ENCODE measurements at places on chromosomes 13 and 19.

DNA sequence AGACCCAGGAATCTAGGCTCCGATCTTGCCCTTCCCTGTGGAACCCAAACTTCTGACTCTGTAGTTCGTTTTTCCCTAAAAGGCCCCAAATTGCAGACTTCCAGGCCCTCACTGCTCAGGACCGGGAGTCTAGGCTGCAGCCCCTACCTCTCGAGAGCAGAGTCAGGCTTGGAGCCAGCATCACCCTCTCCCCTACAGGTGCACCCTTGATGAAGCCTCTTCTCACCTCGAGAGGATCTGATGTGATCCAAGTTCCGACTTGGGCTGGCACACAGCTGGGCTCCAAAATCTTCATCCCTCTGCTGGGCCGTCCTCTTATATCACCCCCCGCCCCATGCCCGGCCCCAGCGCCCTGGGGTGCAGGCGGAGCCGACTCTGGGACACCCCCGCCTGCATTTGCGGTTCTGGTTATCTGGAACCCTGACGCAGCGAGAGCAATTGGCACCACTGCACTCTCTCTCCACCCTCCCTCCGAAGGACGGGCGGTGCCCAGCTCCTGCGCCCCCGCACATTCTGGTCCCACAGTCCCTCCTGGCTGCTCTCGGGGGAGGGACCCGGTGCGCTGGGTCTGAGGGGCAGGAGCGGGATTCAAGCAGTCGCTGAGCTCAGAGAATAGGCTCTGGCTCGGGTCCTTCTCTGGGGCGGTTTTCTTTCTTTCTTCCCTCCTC lies at the start of gene KLK7:
Gene KLK7, minus strand, starts transcription at position 293 of the 668 bp plus-strand sequence. CDS start 1,518 bp downstream, outside the sequence.
- DNase-seq = no peak

GRCh38 chr19:35766571-35767104 lies 8.7 kb downstream of the PROSER3 start:
- no peak for DNase-seq

GRCh38 chr13:106467427-106468122 lies 67.9 kb downstream of the EFNB2 start:
- no peak for DNase-seq

GRCh38 chr13:39091586-39091985 lies 53.3 kb downstream of the NHLRC3 start:
- no peak for DNase-seq

DNA sequence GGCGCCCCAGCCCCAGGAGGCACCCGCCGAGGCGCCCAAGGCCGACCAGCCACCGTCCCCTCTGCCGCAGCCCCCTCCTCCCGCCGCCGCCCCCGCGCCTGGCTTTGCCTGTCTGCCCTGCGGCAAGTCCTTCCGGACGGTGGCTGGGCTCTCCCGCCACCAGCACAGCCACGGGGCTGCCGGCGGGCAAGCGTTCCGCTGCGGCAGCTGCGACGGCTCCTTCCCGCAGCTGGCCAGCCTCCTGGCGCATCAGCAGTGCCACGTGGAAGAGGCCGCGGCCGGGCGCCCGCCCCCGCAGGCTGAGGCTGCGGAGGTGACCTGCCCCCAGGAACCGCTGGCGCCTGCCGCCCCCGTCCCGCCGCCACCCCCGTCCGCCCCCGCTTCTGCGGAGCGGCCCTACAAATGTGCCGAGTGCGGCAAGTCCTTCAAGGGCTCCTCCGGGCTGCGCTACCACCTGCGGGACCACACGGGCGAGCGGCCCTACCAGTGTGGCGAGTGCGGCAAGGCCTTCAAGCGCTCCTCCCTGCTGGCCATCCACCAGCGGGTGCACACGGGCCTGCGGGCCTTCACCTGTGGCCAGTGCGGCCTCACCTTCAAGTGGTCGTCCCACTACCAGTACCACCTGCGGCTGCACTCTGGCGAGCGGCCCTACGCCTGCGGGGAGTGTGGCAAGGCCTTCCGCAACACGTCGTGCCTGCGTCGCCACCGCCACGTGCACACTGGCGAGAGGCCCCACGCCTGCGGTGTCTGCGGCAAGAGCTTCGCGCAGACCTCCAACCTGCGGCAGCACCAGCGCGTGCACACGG lies 2.6 kb upstream of the NAT14 start:
- no peak for DNase-seq

DNA sequence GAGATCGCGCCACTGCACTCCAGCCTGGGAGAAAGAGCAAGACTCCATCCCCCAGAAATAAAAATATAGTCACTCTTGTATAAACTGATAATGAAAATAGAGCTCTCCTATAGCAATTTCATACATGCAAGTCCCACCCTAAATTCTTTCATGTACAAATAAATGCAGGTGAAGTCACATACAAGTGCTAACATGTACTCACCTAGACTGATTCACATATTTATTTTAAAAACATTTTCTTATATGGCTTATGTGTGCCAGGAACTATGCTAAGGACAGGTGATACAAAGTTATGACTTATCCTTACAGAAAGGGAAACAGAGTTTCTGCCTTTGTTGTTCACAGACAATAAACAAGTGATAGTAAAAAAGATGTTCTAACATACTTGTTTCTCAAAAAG lies 32.0 kb downstream of the USP12 start:
- no peak for DNase-seq

DNA sequence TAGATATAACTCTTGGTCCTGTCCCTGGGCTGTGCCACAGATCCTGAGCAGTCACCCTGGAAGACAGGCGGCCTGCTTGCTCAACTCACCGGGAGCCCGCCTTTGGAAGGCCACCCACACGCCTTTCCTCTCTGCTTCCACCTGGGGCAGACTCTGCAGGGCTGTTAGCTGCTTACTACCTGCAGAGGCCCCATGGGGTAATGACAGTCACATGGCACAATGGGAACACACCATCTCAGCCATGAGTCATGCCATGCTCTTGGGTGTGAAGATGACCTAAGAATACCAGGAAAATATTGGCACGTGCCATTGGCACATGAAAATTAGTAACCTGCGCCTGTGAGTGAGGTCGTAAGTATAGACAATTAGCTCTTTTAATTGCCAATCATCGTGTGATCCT lies 108.6 kb downstream of the COL4A2 start:
- no peak for DNase-seq

DNA sequence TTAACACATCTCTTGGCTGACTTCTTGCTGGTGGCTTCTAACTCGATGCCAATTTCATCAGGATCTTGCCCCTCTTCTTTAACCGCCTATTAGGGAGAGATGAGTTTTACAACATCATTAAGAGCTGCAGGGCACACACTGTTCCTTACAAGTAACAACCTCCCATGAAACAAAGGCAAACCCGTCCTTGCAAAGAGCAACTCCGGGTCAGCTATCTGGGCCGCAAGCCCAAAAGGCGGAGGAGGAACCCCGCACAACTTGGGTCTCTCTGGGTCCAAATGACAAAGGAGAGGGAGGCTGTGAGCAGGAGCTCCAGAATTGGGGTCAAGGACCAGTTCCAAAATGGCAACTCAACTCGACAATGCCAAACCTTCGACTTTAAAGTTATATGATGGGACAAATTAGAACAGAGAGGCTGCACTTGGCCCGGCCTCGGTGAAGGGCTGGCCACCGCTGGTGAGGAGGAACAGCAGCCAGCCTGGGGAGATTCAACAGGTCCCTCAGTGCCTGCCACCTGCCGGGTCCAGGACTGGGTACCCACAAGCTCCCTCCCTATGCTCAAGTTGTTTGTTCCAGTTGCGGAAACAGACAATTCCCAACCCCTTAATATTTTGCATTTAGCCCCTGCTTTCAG lies 1.1 kb downstream of the SAFB2 start:
- no peak for DNase-seq

GRCh38 chr19:6682607-6683128 lies 12.7 kb upstream of the TNFSF14 start:
- DNase-seq = no peak

- DNase-seq = no peak
Observed at GRCh38 chr13:106274551-106275203, 260.8 kb downstream of the EFNB2 start.

DNA sequence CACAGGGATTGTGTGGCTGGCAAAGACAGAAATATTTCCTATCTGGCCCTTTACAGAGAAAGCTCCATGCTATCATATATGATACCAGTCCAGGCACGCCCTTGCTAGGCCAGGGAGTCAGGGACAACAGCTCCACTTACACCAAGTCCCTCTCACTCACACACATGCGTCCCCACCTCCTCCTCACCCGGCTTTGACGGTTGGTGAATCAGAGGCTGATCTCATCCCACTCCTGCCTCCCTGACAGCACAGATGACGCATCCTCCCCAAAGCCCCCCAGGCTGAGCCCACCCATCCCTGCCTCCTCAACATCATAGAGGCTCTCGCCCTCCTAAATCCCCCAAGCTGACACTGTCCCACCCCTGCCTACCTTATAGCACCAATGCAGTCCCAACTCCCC lies 62.7 kb downstream of the F2RL3 start:
- DNase-seq = no peak

DNA sequence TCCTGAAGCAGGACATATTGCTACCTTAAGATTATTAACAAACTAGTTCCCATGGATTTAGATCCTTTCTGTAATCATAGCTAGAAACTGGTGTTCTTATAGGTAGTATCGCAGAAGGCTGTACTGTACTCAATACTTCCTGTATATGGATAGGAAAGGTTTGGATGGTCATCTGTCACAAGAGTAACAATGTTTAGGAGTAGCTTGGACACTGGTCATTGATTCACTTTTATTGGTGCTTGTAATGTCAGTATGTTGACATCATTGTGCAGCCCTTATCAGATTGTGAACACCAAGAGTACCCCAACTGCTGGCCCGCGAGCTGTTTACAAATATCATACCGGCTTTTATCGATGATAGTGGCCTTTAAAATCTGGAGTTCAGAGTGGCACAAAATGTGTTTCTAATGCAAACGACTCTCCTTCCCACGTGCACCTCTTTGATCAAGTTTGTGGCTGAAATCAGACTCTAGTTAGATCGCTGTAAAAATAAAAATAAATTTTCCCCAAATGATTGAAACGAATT lies 605 bp upstream of the CDK8 start:
- no peak for DNase-seq

GRCh38 chr13:85864963-85865530 lies 65.8 kb upstream of the SLITRK6 start:
- peak; percentile 19 for DNase-seq

- no peak for DNase-seq
Observed at GRCh38 chr19:4366666-4367335, 23.4 kb downstream of the MPND start.

All from WTC11 (cell line).